Activated CD4-positive, CD25-positive, alpha-beta regulatory T cell (primary cell): ENCODE measurements at places on chromosomes 12 and 14.

DNA sequence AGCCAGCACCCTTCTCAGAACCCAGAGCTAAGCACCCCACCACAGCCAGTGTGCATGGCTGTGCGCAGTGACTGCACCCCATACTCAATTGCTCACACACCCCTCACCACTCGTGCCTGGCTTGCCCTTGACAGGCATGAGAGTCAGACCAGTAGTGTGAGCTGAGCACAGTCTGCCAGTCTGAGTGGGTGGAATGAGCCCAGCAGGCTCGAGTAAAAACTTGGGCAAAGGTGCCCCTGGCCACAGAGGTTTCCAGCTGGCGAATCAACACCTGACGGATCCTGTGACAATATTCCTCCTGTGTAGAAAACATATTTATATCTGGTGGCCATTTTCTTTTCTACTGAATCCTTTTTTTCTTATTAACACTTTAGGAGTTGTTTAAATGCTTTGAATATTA, 202.5 kb downstream of the TMEM117 start:
- DNase-seq = no peak

DNA sequence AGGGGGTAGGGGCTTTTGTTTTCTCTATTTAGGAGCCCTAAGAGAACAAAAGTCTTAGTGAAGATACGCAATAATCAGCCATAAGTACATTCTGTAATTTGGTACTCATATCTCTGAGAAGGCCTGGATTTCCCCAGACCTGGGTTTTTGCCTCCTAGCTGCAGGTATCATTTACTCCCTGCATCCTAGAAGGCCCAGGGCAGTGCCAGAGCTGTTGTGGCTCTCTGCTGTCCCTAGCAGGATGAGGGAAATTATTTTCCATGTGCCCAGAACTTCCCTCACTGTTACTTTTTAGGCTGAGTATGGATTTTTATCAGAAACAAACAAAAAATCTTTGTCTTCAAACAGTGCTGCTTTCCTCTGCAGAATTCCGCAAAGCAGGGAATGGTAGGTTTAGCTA, 192.5 kb upstream of the SYT1 start:
- DNase-seq = no peak

DNA sequence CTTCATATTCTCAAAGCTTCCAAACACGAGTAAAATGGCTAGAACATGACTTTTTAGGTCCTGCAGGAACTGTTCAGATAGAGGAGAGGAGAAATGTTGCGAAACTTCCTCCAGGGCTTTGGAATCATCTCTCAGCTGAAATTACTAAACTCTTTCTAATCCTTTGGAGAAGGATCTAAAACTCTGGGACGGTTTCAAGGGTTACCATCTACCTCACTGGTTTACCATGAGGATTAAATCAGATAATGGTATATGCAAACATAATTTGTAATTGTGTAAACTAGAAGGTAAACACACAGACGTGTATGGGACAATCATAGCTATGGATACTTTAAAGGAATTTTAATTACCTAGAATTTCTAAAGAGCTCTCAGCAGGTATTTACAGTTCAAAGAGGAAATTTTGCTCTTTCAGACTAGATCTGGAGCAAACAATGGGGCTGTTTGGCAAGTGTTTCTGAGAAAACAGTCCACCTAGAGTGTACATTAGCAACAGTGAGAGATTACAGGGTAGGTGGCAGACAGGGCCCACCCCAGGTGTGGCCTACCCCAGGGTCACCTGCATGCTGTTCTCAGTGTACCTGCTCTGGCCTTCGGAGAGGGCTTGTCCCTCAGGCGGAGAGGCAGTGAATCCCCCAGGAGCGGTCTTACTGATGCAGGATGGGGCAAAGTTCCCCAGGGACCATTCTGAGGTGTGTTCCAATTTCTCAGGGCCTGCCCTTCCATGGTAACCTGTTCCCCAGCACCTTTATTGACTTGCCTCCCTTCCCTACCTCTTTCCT, 124.7 kb upstream of the MAX start:
- no peak for DNase-seq

- no peak for DNase-seq
Observed at GRCh38 chr14:81028461-81028860, 73.0 kb downstream of the TSHR start.

GRCh38 chr12:52119398-52120254, 40.1 kb downstream of the SMIM41 start:
- no peak for DNase-seq

DNA sequence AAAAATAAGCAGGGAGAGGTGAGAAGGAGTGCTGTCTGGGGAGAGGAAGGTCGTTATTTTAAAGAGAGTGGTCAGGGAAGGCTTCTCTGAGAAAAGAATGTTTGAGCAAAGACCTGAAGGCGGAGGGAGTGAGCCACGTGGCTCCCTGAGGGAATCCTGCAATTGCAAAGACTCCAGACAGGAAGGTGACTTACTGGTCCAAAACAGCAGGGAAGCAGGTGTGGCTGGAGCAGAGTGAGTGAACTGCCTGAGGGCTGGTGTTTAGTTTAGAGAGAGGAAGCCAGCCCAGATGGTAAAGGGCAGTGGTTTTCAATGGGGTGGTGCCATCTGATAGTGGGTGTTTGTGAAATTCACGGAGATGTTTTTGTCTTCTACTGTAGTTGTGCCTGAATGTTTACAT, 58.8 kb upstream of the LTA4H start:
- no peak for DNase-seq
